ENCODE measurements at places on chromosomes 11 and 22. TPM values are rescaled to one million over a fixed set of nuclear protein-coding genes. Genes with fewer than 3 reads are reported as not detected.

Gene FIBP
- 220 TPM for total RNA-seq

Gene APOL4
- 0.27 TPM for total RNA-seq

Gene MYEOV
- 0.51 TPM for total RNA-seq

DNA sequence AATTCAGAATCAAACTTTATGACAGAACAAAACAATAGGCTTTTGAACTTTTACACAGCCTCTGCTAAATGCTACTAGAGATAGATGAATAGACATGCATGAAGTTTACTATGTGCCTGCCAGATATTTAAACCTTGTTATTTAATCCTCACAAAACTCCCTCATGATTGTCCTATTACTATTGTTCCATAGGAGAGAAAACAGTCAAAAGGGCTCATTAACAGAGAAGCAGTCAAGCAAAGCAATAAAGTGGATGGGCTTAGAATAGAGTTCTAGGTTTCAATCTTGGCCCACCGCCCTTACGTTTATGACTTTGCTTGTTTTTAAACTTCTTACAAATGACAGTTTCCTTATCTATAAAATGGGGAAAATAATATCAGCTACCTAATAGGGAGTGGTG, 12.9 kb downstream of the CWC15 start:
- peaks cover 41% of the 10 kb centered on the region for H3K36me3 ChIP-seq
- no peak for DNase-seq
- H3K4me1 ChIP-seq: no peaks in the 10 kb centered on the region

GRCh38 chr22:44458044-44459020, 39.7 kb downstream of the RTL6 start:
- no peak overlapping the region for H3K27ac ChIP-seq
- no peak overlapping the region for H3K4me3 ChIP-seq
- H3K27me3 ChIP-seq: no peaks in the 10 kb centered on the region
- no peak for DNase-seq
- H3K36me3 ChIP-seq: no peaks in the 10 kb centered on the region
- no peaks in the 10 kb centered on the region for H3K4me1 ChIP-seq

GRCh38 chr11:67293090-67293489, 4.0 kb downstream of the ANKRD13D start:
- H3K36me3 ChIP-seq: peaks cover 6% of the 10 kb centered on the region
- H3K27me3 ChIP-seq: no peaks in the 10 kb centered on the region
- H3K4me1 ChIP-seq: peaks cover 6% of the 10 kb centered on the region
- DNase-seq: peak; percentile 64
- no peak overlapping the region for H3K4me3 ChIP-seq

- DNase-seq: no peak
- no peaks in the 10 kb centered on the region for H3K36me3 ChIP-seq
- H3K4me3 ChIP-seq: no peak overlapping the region
- H3K27me3 ChIP-seq: no peaks in the 10 kb centered on the region
Measured at GRCh38 chr11:62208785-62209144, 292 bp downstream of the SCGB2A1 start.

GRCh38 chr22:43860831-43861230, 1.5 kb downstream of the SULT4A1 start:
- H3K4me1 ChIP-seq: no peaks in the 10 kb centered on the region
- H3K27ac ChIP-seq: no peak overlapping the region
- H3K36me3 ChIP-seq: no peaks in the 10 kb centered on the region
- H3K4me3 ChIP-seq: no peak overlapping the region

- H3K36me3 ChIP-seq: no peaks in the 10 kb centered on the region
- H3K4me1 ChIP-seq: no peaks in the 10 kb centered on the region
- H3K27me3 ChIP-seq: no peaks in the 10 kb centered on the region
Measured at GRCh38 chr22:48104102-48104738, 1341.8 kb downstream of the TBC1D22A start.

Gene NAALAD2
- 5.3 TPM for total RNA-seq

DNA sequence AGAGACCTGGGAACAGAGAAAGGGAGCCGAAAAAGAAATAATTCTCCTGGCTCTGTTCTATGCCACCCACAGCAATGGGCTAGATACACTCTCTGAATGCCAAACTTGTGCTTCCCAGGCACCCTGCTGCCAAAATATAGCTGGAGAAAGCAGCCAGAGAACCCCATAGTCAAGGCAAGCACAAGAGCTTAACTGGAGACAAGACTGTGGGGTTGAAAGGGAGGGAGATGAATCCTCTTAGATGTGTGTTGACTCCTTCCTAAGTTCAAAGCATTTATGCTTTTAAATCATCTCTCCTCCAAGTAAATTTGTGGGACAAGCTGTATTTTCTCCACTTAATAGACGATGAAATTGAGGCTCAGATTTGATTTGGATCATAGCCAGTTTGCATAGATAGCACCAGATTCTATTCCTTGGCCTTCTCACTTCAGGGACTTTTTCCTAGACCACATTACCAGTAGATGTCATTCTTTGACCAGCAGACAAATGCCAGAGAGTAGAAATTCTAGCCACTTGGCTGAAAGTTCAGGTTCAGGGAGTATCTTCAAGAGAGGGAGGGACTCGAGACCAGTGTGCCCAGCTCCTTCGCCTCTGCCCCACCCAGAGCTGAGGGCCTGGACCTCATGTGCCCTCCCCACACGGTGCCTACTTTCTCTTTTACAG, 16.5 kb upstream of the ETS1 start:
- peaks cover 17% of the 10 kb centered on the region for H3K4me1 ChIP-seq
- H3K27me3 ChIP-seq: peaks cover 4% of the 10 kb centered on the region
- H3K4me3 ChIP-seq: no peak overlapping the region
- H3K27ac ChIP-seq: no peak overlapping the region

DNA sequence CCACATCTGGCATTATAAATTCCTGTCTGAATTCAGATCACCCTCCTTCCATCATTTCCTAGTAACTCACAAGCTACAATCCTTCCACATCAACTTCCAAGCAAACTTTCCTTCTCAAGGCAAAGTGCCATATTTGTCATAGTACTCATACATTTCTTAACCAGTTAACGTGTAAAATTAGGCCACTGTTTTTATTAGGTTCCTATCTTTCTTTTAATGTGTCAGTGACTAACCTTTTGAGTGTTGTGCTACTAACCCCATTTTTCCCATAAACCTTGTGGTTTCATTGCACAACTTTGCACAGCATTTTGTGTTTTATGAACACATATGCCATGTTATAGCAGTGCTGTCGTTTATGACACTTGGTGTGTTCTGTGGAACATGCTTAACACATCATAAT, 90.1 kb downstream of the KIF18A start:
- H3K4me3 ChIP-seq: no peak overlapping the region
- no peak overlapping the region for H3K27ac ChIP-seq
- no peaks in the 10 kb centered on the region for H3K36me3 ChIP-seq

Gene MN1
- 27.8 TPM for total RNA-seq

Data from cardiac muscle cell (in vitro differentiated cells and primary cell).